ENCODE measurements at places on chromosomes 6 and 20. TPM values are rescaled to one million over a fixed set of nuclear protein-coding genes. Genes with fewer than 3 reads are reported as not detected.

The TOP1 gene
- 9.3 TPM for total RNA-seq

The SCRT2 gene
- total RNA-seq, result not detected

The BCAS1 gene
- total RNA-seq, result under 0.01 TPM

The CLPSL1 gene
- total RNA-seq, result not detected

The MOG gene
- total RNA-seq, result not detected

The LTB gene
- not detected for total RNA-seq

The ATP6V1G2 gene
- 10.4 TPM for total RNA-seq

The PSORS1C1 gene
- total RNA-seq, result 2.8 TPM

The CD24 gene
- total RNA-seq, result 1.1 TPM

The OR2J3 gene
- not detected for total RNA-seq

The CPNE5 gene
- total RNA-seq, result 0.47 TPM

The MEI4 gene
- total RNA-seq, result not detected

The MRPS18B gene
- 39.6 TPM for total RNA-seq

The RPS6KA2 gene
- 38.1 TPM for total RNA-seq

The HTR1B gene
- not detected for total RNA-seq

The SOX18 gene
- total RNA-seq, result under 0.01 TPM

The XKR7 gene
- total RNA-seq, result not detected

The RSPH9 gene
- 0.95 TPM for total RNA-seq

All from bronchial smooth muscle cell (primary cell).